NCI-H774 (cell line): ENCODE measurements at places on chromosomes 16 and 17.

- DNase-seq, result no peak
These were observed 56.5 kb downstream of the YWHAE start for GRCh38 chr17:1343554-1343953.

GRCh38 chr17:16924696-16925440 lies 47.0 kb downstream of the TNFRSF13B start:
- no peak for DNase-seq

GRCh38 chr17:47274319-47275069 lies 20.9 kb downstream of the ITGB3 start:
- DNase-seq, result no peak

DNA sequence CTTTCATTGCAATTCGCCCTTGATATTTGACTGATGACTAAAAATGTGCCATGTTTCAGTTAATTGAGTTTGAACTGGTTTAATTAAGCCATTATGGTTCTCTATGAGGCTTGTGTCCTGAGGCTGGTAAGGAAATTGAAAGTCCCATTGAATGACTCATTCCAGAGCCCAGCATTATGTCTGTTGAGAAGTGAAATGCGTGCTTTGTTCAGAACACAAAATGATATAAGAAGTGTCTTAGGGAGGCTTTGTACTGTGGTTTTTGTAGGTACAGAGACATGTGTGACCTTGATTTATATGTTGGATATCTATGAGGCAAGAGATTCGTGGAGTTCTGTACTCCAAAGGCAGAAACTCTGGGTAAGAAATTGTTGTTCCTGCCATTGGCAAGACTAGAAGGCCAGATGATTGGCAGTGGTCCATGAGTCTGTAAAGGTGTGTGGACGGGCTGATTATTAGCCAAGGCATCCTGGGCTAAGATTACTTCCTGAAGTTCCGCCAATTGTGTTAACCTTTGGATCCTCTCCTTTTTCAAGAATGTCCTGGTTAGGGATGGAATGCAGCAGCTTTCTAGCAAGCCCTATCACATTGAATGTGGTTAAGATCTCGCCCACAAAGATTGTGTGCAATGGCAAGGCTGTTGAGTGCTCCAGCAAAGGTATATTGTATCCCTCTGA lies 103.7 kb downstream of the NPIPB5 start:
- DNase-seq, result no peak

GRCh38 chr16:17204644-17205043 lies 266.1 kb downstream of the XYLT1 start:
- DNase-seq, result no peak

DNA sequence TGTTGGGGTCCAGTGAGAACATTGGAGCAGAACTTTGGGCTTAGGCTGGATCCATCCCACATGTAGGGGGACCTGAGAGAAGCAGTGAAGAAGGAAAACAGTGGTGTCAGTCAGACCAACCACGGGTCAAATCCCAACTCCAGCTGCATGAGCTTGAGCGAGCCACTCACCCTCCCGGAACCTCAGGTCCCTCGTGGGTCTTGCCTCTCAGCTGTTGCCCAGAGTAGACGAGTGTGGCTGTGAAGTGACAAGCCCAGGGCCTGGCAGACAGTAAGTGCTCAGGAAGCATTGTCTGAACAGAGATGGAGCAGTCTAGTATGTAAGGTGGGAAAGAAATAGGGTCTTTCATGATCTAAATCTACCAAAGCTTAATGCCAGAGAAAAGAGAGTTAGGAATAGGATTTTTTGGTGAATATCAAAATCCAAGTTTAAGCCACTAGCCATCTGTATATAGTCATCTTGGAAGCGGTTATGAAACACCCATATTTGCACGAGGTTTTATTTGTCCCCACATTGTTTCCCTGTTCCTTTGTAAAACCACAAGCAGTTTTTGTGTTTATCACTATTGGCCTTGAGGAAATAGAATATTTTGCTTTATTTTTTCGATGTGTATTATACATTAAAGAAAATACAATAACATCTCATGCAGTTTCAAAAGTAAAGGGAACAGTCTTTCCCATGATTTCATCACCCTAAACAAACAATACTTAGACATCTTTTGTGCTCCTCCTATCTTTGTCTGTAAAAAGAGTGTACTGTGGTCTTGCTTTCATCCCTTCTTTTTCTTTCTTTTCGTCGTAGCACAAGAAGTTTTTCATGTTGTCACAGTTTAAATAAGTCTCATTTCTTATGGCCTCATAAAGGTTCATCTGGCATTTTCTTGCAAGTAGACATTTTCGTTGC lies 112.0 kb downstream of the CLEC16A start:
- no peak for DNase-seq

- DNase-seq, result no peak
These were observed 36.8 kb upstream of the KCNJ2 start for GRCh38 chr17:70132505-70132904.

- DNase-seq, result no peak
These were observed 4.4 kb downstream of the ESRP2 start for GRCh38 chr16:68231384-68232136.

DNA sequence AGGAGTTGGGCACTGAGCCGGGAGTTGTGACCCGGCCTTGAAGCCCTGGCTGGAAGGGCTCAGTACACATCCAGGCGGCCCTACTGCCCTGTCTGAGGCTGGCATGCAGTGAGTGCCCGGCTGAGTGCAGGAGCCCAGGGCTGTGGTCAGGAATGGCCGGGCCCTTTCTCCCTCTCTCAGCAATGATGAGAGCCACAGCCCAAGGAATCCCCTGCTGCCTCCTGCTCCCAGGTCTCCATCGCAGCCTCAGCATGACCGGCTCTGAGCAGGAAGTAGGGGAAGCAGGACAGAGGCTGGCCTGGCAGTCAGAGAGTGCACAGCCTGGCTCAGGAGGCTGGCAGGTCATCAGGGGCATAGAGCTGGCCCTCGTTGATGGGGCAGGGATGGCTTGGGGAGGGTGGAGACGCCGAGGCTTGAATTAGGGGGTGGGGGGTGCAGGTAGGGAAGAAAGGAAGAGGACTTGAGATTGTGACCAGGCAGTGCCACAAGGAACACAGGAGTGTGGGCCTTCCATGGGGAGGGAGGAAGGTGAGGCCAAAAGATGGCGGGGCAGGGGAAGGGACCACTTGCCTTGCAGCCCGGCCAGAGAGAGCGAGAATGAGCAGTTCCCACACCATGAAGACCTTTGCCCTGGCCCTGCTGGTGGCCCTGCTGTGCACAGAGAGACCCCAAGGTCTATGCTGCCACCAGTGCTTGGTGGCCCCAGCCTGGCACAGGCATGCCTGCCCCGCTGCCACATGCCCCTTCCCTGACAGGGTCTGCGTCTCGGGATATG lies 32.1 kb upstream of the KRT17 start:
- no peak for DNase-seq

GRCh38 chr17:7704601-7705268 lies at the start of gene EFNB3:
Gene EFNB3 (plus strand): TSS chr17:7705202. CDS start chr17:7705599, 397 bp downstream.
- DNase-seq, result no peak

DNA sequence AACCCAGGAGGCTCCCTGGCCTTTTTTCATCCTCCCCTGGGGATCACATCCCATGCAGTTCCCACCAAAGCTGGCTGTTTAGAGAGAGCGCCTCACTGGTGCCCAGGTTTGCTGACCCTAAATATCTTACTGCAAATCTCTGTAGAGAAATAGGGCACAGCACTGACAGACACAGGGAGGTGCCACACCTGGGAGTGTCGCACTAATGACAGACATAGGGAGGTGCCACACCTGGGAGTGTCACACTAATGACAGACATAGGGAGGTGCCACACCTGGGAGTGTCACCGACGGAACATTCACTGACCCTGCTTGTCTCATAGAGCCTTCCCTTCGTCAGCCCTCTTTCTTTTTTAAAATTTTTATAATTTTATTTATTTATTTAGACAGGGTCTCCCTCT lies 25.6 kb downstream of the UNK start:
- no peak for DNase-seq

- no peak for DNase-seq
These were observed 173.1 kb downstream of the SEC14L1 start for GRCh38 chr17:77313831-77314230.

DNA sequence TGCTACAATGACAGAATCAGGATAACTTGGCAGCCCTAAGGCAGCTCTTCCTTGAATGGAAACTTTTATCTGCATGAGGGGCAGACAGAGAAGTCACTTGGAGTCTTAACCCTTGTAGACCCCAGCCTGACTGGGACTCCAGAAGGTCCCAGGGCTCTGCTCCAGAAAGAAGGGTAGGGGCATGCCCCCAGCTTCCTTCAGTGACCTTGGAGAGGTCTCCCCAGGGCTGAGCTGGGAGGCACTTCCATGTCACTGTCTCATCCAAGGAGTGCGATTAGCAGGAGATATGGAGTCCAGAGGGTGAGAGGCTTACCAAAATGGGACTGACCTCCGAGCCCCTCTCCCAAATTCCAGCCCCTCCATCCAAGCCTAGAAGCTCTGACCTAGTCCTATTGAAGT lies 3.4 kb upstream of the NLRC5 start:
- DNase-seq, result no peak

GRCh38 chr16:75745242-75745641 lies 19.0 kb upstream of the CPHXL start:
- DNase-seq, result no peak
